ENCODE measurements at places on chromosomes 5 and 9.

DNA sequence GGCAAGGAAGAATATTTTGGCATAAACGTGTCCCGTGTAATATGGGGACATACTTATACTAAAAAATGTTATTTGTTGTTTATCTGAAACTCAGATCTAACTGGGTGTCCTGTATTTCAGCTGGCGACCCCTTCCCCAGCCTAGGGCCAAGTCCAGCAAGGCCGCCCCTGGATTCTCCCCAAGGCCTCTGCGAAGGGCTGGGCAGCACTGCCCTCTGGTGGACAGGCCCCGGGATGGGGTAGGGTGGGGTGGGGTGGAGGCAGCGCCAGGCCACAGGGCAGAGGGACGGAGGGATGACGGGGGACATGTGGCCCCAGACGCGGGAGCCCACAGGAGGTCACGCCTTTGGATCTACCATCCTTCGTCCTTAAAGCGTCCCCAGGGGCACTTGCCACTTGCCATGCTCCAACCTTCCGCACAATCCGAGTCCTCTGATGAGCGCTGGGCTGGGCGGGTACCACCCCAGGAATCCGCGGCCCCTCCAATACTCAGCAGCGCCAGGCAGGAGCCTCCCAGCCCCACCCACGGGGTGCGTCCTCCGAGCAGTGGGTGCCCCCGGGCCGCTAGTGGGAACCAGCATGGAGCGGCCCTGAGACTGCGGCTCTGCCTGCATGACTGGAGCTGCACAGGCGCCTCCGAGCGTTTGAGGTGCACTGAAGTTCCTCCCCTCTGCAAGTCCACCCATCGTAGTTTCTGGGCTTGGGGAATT, 7.1 kb upstream of the AGPAT2 start:
- DNase-seq, result no peak

DNA sequence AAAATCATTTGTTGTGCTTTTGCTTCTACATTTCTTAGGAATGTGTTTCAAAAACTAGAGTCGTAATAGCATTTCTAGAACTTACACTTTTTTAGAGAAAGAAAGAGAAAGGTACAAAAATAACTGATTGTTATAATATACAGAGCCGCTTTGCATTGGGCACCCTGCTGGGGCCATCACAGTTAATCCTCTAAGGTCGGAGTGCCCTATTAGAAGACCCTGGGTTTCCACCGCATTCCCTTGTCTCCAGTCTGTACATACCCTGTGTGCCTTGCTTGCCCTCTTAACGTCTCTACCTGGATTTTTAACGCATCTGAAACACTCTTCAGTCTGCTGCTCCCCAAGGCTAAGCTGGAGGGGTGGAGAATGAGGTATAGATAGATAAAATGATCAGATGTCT, 1.3 kb downstream of the MARVELD2 start:
- no peak for DNase-seq

GRCh38 chr9:33776578-33776977, 18.8 kb upstream of the PRSS3 start:
- no peak for DNase-seq

- no peak for DNase-seq
Observed at GRCh38 chr5:112968411-112969106, 8.0 kb upstream of the DCP2 start.

DNA sequence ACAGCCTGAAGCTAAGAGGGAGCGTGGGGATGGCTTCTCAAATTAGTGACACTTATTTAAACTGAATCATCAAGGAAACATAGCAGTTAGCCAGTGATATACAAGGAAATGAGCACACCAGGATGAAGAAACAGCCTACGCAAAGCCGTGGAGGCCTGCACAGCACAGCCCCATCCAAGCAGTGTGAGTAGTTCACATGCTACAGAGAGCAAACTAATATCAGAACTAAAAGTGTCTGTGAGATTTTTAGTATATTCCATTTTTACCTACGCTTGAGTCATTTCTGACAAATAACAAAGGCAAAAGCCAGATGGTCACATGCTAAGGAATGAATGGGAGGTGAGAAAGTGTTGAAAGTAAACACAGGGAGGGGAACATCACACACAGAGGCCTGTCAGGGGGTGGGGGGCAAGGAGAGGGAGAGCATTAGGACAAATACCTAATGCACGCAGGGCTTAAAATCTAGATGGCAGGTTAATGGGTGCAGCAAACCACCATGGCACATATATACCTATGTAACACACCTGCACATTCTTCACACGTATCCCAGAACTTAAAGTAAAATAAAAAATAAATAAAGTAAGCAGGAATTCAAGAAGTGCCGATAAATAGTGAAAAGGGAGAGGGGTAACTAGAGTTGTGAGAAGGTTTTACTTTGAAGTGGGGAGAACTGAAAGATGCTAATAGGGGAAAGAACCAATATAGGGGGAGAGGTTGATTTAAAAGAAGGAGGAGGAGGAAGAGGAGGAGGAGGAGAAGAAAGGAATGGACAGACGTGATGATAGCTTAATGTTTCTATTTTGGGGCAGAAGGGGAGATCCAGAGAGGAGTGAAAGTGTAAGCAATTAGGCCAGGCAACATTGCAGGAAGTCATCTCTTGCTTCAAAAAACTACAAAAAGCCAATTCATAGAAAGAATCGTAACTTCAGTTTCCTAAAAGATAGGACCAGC, 100.9 kb upstream of the PTGER4 start:
- DNase-seq, result no peak

DNA sequence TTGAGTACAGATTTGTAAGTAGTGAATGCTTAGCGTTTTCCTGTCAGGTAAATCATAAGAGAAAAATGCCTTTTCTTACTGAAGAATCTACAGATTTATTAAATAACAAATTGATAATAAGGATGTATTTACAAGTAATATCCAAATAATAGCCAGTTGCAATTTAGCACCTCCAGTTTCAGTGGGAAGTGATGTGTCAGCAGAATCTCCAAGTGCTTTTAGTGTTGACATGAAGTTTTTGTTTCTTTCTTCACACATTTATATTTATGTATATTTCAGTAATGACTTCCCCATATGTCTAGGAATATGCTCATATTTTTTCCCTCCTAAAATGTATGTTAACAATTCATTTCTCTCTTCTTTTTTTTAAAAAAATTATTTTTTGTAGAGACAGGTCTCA, 229.9 kb upstream of the GRIN3A start:
- no peak for DNase-seq

DNA sequence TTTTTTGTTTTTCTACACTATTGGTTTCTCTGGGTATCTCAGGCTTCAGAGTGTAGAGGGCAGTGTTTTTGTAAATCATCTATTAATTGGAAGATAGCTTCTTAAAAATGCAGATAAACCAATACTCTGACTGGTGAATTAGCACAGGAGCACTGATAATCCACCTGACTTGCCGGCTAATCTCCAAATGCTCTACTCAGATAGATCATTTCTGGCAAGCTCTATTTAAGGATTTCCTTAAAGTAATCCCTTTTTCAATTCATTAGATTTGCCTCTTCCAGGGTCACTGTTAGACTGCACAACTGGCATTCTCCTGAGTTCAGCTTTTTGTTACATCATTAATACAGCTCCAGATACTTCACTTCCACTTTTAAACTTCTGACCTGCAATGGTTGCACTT, 1390.3 kb upstream of the NUDT12 start:
- no peak for DNase-seq

DNA sequence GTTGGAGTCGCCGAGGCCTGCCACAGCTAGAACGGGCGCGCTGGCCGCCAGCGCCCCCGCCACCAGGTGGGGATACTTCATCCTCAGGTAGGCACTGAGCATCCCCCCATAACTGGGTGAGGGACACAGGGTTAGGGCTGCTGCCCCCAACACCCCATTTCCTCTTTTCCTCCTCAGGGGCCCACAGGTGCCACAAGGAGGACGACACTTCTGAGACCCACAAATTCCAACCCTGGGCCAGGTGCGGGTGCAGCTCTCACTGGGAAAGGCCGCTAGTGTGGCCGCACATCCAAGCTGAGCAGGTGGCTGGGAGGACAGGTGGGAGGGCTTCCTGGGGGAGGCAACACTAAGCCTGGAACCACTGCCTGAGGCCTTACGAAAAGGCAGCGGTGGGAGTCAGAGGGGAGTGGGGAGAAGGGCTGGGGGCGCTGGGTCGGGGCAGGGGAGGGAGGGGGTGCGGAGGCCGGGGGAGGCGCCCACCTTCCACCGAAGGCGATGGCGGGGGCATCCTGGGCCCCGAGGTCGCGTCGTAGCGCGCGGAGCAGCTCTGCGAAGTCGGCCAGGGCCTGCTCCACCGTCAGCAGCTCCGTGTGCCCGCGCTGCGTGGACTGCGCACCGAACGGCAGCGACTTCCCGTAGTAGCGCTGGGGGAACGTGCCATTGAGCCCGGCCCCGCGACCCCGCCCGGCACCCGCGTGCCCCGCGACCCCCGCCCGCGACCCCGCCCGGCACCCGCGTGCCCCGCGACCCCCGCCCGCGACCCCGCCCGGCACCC, 961 bp downstream of the DPP7 start:
- DNase-seq, result no peak

DNA sequence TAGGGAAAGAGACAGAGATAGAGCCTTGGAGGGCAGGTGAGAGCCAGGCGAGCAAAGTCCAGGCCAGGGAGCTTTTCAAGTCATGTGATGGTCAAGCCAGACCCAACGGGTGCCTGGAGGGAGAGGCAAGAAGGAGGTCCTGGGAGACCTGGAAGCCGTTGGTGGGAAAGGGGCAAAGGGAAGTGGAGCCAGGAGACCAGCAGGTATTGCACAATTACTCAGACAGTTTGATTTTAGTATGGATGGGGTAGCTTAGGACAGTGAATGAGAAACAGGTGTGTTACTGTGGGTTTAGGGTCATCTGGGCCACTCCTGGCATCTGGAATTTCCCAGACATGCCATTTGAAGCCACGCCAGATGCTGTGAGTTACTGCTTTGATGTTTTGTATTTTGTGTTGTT, 5.1 kb downstream of the SECISBP2 start:
- no peak for DNase-seq

DNA sequence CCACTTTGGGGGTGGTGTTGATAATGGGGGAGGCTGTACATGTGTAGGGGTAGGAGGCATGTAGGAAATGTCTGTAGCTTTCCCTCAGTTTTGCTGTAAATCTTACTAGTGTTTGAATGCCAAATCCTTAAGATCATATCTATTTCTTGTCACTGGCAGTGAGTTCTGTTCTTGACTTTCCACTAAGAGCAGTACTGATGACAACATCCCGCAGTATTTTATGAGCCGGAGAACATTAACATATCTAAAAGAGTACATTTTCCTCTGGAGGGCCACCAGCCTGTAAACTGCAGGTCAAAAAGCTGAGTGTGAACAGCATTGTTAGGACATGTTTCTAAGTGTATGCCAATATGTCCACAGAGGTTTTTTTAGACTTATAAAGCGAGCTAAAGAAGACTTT, 2.5 kb upstream of the HSPB3 start:
- DNase-seq, result no peak

DNA sequence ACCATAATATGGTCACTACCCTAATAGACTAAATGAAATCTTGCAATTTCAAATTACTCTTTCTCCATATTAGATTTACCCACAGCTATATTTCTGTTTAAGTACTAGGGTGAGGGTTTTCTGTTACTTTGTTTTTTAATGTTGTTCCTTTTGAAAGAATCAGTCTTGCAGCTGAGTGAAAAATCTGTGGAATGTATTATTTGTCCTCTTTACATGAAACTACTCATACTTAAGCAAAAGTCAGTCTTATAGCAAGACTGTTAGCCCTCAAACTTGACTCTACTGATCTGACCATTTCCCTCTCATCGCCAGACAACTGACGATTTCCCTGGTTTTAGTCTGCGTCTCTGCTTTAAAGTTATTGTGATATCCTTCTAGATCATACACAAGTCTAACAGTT, 84.0 kb downstream of the PIK3R1 start:
- DNase-seq, result no peak

DNA sequence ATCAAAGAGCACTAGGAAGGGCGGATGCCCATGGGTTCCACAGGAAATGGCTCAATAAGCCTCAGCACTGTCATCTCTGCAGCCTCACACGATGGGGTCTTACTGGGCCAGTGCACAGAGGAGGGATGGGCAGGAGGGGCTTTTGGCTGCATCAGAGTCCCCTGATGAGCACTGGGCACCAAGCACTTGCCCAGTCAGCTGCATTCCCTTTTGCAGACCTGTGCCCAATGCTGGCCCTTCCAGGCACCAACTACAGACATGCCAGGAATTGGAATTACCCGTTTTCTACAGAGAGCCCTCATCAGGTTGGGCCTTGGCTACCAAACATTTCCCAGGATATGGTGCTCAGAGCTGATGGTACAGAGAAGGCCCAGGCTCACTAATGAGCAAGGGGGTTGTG, 182.5 kb downstream of the HSPA4 start:
- no peak for DNase-seq

DNA sequence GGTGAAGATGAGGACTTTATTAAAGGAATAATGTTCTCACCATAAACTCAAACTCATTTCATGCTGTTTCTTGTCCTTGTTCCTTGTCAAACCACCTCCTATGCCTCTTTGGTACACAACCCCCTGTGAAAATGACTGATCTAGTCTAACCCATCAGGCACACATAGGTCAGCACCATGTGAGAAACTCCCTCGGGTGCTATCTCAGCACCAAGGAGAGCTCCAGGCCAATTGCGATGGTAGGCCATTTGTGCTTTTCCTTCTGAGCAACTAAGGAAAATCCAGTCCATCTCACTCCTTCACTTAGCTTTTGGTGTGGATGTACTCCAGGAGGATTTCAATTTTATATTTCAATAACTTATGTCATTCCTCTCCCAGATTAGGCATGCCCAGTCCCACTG, 199.8 kb downstream of the ZNF608 start:
- no peak for DNase-seq

- no peak for DNase-seq
Observed at GRCh38 chr9:79868567-79869189, 296.9 kb downstream of the TLE4 start.

DNA sequence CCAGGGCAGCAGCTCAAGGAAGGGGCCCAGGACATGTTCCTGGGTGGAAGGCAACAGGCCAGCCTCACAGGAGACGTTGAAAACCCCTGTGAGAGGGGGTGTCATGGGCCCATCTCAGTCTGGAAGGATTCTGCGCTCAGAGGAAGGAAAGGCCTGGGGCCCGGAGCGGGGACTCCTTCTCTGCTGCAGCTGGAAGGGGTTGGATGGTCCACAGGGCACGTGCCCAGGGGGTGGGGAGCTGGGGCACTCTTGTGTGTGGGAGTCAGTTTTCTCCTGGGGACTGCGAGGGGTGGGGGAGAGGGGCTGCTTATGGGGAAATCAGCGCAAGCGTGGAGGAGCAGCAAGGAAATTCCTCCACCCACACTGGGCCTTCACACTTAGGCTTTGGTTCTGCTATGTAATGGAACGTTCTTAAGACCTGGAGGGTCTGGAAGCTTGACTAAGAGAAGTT, 2.9 kb upstream of the LPCAT1 start:
- DNase-seq, result no peak

- no peak for DNase-seq
Observed at GRCh38 chr5:573206-573605, 38.9 kb upstream of the CEP72 start.

DNA sequence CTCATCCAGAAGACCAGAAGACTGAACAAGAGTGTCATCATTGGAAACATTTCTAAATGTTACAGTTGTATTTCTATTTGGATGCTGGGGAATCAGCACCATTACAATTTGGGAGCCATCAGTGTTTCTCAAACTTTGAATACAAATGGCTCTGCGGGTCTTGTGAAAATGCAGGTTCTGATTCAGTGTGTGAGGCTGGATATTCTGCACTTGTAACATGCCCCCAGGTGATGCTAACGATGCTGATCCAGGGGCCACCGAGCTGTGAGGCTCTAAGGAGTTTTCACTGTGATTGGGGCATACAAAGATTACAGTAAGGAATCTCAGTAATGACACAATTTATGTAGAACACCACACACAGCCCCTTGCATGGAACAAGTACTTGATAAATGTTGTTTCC, 167.7 kb downstream of the ACTL7B start:
- no peak for DNase-seq

- no peak for DNase-seq
Observed at GRCh38 chr5:76622076-76622475, 1.1 kb downstream of the F2RL2 start.

Data from nucleus accumbens (tissue), 56 donors.